ENCODE measurements at places on chromosomes 4 and X. TPM values are rescaled to one million over a fixed set of nuclear protein-coding genes. Genes with fewer than 3 reads are reported as not detected.

- no peak for DNase-seq
These were observed 1.4 kb downstream of the DDX60L start for GRCh38 chr4:168478868-168479267.

DNA sequence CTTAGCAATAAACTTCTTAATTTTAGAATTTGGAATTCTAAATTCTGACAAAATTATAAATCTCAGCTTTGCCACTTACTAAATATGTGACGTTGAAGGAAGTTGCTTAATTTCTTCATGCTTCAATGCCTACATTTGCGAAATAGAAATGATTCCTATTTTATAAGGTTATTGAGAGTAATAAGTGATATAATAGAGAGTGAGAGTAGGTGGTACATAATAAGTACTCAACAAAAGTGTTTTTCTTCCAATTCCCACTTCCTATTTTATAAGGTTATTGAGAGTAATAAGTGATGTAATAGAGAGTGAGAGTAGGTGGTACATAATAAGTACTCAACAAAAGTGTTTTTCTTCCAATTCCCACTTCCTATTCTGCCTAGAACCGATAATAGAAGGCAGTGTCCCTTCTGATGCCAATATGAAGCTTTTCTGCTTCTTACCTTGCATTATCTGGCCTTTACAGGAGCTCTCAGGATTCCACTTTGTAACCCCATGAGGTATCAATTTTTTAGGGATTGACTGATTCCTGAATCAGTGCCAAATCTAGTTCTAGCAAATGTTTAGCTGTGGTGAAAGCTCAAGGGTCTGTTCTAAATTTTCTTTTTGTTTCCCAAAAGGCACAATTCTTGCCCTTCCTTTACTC, 31.4 kb downstream of the VSIG4 start:
- DNase-seq = no peak

GPR50 gene
- polyA plus RNA-seq = not detected

GRCh38 chr4:6657242-6658208, 17.0 kb downstream of the MRFAP1 start:
- no peak for DNase-seq

- no peak for DNase-seq
These were observed 38.7 kb downstream of the SPATA4 start for GRCh38 chr4:176156656-176157055.

CSAG1 gene
- not detected for polyA plus RNA-seq

GRCh38 chr4:150886597-150886996, 128.5 kb downstream of the LRBA start:
- no peak for DNase-seq

GRCh38 chrX:38561126-38561868, at the start of gene TSPAN7:
TSPAN7 (plus strand) TSS chrX:38561542; CDS start chrX:38561547, 5 bp downstream.
- peak; percentile 32 for DNase-seq

DNA sequence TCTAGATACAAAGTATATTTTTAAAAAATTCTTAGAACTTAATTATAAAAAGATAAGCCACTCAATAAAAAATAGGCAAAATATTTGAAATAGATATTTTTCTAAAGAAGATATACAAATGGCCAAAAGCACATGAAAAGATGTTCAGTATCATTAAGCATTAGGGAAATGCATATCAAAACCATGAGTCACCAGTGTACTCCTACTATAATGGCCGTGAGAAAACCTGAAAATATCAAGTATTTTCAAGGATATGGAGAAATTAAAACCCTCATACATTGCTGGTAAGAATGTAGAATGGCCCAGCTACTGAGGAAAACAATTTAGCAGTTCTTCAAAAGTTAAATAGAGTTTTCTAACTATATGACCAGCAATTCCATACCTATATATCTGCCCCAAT, 337.9 kb downstream of the CAMK2D start:
- no peak for DNase-seq

GRCh38 chr4:157223456-157223855, 2.9 kb downstream of the GRIA2 start:
- DNase-seq = no peak

DNA sequence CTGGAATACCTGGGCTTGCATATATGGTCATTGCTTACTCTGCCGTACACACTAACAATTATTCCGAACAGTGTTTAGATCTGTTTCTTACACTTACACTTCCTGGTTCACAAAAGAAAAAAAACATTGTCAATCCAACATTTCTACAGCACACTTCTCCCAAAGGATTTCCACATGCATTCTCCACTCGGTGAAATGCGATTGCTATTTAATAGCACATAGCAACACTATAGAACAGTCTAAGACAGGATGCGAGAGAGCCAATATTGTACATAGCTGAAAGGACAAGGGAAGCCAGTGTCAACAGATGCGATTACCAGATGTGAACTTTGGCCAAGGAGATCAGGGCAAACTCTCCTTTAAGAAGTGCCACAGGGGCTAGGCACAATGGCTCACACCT, 220.7 kb upstream of the GPC4 start:
- DNase-seq = no peak

DNA sequence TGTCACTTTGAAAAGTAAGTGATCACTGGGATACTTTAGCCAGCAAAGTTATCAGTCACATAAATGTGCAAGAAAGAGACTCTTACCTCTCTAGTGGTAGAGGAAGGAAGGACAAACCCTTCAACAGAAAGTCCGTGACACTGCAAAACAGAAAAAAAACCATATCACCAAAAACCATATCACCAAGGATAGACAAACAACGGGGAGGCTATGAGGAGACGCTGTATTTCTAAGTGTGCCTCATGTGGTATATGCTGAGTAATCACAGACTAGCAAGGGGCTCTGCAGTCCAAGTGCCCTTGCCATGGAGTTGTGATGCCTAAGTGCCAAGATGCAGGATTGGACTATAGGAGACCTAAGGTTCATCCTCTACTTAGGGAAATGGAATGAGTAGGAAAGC, 11.5 kb upstream of the HDAC8 start:
- DNase-seq = no peak

FABP2 gene
- polyA plus RNA-seq = 0.04 TPM

MXD4 gene
- polyA plus RNA-seq = 46.2 TPM

DNA sequence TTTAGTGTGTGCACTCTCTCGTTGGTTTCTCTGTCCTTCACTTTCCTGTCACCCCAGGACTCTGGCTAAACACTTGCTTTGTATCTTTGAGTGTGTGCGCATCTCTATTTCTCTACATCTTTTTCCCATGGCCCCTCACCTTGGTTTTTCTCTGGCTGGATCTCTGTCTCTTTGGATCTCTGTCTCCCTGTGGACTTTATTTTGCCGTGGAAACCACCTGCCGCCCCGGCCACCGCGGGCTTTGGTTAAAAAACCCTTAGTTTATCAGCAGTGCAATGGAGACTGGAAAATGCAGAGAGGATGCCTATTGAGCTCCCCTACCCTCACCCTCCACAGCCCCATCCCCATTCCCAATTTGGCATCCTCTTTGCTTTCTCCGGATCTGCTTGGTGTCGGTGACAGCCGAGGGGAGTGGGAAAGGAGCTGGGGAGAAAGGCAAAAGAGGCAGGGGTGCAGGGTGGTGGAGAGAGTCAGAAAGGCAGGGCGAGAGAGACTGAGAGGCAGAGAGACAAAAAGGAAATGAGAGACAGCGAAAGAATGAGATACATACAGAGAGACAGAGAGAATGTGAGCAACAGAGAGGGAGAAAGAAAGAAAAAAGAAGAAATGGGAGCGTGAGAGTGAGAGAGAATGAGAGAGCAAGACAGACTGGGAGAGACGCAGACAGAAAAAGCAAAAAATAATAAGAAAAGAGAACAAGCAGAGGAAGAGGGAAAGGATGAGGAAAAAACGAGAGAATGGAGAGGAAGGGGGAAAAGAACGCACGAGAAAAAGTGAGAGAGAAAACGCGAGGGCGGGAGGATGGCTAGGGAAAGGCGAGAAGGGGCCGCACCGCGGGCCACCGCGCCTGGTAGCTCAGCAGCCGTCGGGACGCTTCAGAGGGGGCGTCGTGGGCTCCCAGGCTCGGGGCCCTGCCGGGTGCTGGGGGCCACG, 688 bp downstream of the GPR101 start:
- no peak for DNase-seq

GRCh38 chr4:69849969-69850368, 10.0 kb downstream of the SULT1E1 start:
- no peak for DNase-seq
